SK-N-SH (cell line): ENCODE measurements at places on chromosomes 3 and 15.

DNA sequence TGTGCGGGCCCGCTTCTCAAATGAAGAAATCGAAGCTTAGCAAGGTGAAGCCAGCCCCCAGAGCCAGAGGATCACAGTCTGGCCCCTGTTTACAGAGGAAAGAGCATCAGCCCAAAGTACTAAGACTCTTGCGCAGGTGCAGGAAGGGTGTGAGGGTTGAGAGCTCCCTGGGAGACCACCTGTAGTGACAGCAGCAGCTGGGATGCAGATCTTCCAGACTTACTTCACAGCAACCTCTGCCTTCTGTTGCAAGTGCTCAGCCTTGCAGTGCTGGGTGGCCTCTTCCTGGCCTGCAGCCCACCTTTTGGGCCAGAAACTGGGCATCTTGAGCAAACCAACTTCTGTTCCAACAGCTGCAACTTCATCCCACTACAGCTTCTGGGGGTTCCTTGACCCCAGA is 19.7 kb downstream of the SPATA12 start:
- no peak for DNase-seq

DNA sequence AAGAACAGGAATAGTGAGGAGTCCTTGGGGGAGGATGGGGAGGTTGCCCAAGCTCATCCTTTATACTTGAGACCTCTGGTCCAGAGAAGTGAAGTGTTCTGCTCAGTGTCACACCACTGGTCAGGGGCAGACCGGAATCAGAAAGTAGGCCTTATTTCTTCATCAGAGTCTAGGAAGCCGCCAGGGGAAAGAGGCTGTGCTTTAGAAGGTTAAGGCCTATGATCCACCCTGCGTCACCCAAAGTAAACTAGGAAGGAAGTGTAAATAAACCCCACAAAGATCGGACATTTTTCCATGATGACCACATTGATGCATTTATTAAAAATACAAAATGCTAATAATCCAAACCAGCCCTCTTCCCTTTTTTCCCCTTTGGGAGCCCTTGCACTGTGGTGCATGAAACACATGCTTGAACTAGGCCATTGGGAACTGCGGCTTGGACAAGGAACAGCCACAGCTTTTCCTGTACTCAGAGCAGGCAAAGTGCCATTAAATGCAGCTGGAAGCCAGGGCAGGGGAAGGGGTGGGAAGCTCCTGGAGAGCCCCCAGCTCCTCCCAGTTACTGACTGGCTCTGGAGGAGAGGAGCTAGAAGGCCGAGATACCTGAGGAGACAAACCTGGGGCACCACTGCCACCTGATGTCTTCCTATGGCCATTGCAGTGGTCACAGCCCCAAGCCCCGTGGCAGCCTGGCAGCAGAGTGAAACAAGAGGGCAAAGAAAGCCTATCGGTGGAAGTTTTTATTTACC is 37.0 kb downstream of the CDC25A start:
- peak; percentile 84 for DNase-seq

- peak; percentile 64 for DNase-seq
Measured at GRCh38 chr3:58237941-58238681, 519 bp downstream of the ABHD6 start.

GRCh38 chr3:140020541-140020940 is 85.6 kb downstream of the CLSTN2 start:
- DNase-seq, result peak; percentile 25

GRCh38 chr3:66140743-66141372 is 79.9 kb upstream of the SLC25A26 start:
- no peak for DNase-seq

- DNase-seq, result no peak
Measured at GRCh38 chr3:62159709-62160092, 213.6 kb downstream of the FEZF2 start.

DNA sequence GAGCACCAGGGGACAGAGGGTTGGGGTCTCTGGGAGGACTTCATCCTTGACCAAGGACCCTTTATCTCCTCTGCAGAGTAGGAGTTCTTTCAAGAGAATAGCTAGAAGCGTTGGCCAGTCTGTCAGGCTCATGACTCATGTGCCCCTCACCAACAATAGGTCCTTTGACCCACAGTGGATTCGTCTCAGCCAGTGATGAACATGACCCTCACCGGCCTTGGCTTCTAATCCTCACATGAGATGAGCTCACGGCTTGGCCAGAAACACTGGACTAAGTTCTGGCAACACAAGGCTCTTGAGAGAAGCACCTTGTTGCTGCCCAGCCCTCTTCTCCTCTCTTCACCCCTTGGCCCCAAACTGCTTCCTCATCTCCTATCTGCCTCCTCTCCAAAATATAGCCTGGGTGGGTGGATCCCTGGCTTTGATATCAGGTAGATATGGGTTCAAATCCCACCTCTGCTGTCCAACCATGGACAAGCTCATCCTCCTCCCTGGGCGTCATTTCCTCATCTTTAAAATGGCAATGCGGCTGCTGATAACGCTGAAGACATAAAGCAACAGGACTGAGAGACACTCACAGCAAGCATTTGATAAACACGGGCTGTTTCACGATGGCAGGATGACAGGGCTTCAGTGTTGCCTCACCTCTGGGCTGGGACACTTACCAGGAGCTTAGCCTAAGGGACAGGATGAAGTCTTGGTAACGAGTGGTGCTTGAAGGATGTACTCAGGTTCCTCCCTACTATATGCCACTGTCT is 446.7 kb upstream of the PROK2 start:
- DNase-seq, result no peak

DNA sequence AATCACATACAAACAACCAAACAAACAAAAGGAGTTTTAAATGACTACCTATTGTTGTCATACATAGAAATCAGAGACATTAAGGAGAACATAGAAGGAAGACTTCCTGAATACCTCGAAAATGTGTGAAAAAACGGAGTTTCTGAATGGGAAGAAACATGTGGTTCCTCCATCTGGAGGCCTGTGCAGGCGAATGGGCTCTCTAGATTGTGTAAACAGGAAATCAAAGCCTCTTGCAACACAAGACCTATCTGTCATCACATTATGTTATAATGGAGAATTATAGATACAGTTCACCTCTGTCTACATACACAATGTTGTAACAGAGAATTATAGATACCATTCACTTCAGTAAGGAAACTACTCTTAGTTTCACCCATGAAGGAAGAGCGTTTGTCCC is 44.1 kb downstream of the RUBCN start:
- DNase-seq, result no peak

GRCh38 chr3:37992271-37993066 is 1.9 kb downstream of the VILL start:
- DNase-seq, result no peak

DNA sequence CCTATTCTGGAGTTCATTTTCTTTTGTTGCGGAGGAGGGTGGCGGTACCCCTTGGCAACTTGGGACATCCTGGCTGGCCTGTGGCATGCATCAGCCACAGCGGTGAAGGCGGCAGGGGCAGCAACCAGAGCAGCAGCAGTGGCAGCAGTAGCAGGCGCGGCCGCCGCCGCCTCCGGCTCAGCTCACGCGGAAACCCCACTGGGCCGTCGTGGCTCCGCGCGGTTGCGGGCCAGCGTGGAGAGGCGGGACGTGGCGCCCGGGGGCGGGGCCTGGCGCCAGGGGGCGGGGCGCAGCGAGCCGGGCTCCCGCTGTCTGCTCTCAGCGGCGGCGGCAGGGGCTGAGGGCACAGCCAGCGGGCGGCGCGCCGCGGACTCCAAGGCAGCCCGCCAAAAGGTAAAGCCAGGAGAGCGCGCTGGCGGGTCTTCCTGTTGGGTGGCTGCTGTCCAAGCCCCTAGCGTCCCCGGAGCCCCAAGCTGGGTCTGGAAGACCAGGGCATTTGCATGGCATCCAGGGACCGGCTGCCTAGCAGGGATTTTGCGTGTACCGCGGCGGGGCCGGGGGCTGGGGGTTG is 334.4 kb upstream of the THRB start:
- peak; percentile 93 for DNase-seq

GRCh38 chr3:134004841-134005240 is 24.9 kb downstream of the SLCO2A1 start:
- no peak for DNase-seq

DNA sequence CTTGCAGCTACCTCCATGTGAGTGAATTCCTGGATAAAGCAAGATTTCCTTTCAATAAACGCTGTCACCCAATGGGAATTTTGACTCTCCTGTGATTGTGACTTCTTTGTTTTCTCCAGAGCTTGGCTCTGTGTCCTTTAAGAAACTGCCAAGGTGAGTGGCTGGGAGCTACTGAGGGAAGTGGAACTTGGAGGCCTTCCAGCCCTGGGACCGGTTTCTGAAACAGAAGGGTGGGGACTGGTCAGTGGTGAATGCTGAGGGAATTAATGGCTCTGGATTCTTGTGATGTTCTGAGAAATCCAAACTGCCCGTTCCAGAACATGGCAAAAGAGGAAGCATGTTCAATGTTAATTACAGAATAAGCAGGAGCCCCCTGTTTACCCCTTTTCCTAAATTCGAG is 41.1 kb upstream of the MYZAP start:
- DNase-seq, result no peak

GRCh38 chr3:33825111-33825510 is 26.7 kb downstream of the PDCD6IP start:
- no peak for DNase-seq

DNA sequence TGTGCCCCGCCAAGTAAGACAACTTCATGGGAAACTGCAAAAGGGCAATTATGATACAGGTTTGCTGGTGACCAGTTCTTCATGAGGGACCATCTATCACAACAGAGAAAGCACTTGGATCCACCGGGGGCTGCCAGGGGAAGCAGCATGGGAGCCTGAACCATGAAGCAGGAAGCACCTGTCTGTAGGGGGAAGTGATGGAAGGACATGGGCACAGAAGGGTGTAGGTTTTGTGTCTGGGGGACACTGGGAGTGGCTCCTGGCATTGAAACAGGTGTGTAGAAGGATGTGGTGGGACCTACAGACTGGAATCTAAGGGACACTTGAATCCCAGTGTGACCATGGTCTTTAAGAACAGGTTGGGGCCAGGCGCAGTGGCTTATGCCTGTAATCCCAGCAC is 22.6 kb downstream of the MKRN2 start:
- no peak for DNase-seq

DNA sequence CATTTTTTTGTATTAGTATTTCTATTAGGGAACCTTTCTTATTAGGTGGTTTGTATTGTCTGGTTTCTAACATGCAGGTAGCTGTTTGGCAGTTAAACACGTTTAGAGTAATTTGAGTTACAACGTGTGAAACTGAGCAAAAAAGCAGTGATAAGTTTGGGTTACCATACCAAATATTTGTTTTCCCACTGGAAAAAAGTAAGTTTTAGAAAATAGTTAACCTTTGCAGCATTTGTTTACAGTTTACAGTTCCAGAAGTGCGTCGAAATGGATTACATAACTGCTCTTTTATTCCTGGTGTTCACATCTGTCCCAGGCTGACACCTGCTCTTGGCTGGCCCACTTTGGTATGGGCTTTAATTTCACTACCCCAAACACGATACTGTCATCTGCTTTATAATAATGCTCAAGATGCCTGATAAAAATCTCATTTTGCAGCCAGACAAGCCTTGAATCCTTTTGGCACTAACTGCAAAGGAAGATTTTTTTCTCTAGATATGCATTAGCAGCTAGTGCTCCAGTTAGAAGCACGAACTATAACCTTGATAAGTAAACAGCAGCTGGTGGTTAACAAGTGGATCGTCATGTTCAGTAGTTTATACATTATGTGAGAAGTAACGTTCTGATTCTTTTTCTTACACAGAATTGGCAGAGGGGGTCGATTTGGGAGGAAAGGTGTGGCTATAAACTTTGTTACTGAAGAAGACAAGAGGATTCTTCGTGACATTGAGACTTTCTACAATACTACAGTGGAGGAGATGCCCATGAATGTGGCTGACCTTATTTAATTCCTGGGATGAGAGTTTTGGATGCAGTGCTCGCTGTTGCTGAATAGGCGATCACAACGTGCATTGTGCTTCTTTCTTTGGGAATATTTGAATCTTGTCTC is 5.3 kb downstream of the EIF4A2 start:
- DNase-seq, result no peak

- DNase-seq, result no peak
Measured at GRCh38 chr15:78103406-78104118, 11.2 kb downstream of the SH2D7 start.

- no peak for DNase-seq
Measured at GRCh38 chr3:177929310-177929709, 606.9 kb upstream of the KCNMB2 start.

DNA sequence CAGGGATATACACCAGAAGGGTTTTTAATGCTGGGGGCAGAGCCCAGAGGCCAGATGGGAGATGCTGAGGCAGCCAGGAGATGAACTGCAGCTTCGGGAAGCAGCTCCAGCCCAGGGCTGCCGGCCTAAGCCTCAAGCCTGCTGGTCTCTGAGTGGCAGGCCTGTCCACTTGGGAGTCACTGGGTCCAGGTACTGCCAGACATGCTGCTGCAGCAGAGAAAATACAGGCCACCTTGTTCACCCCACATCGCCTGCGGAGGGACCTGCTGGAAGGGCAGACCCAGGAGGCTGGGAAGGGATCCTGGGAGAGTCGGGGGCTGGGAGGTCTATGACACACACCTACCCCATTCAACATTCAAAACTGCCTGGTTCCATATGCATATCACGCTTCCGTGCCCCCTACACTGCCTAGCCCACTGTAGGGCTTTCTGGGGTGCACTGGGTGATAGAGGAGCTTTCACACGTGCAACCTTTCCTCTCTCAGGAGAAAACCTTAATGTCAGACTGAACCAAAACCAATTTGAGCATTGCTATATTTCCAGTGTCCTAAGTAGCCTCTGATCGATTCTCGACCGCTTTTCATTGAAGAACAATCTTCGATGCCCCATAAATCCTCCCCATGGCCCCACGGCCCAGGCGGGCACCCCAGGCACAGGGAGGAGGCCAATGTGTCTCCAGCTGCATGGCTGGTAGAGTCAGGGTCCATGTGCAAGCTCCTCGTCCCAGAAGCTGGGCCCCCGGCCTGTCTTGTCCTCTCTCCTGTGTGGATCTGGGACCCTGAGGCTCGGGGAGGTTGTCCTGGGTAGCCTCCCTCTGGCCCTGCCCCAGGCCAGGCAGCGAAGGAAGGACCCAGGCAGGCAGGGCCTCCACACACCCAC is 147.4 kb downstream of the ATP10A start:
- DNase-seq, result no peak

DNA sequence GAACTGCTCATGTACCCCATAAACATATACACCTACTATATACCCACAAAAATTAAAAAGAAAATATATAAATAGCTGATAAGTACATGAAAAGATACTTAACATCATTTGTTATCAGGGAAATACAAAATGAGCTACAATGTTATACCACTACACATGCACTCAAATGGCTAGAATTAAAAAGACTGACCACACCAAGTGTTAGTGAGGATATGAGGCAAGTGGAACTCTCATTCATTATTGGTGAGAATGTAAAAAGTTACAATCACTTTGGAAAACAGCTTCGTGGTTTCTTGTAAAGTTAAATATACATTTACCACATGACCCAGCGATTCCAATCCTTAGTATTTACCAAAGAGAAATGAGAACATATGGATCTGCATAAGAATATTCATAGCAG is 26.5 kb downstream of the EOMES start:
- DNase-seq, result no peak

- DNase-seq, result no peak
Measured at GRCh38 chr3:69763458-69763857, 24.2 kb downstream of the MITF start.
